Endothelial cell (in vitro differentiated cells): ENCODE measurements at places on chromosomes 11 and 22.

DNA sequence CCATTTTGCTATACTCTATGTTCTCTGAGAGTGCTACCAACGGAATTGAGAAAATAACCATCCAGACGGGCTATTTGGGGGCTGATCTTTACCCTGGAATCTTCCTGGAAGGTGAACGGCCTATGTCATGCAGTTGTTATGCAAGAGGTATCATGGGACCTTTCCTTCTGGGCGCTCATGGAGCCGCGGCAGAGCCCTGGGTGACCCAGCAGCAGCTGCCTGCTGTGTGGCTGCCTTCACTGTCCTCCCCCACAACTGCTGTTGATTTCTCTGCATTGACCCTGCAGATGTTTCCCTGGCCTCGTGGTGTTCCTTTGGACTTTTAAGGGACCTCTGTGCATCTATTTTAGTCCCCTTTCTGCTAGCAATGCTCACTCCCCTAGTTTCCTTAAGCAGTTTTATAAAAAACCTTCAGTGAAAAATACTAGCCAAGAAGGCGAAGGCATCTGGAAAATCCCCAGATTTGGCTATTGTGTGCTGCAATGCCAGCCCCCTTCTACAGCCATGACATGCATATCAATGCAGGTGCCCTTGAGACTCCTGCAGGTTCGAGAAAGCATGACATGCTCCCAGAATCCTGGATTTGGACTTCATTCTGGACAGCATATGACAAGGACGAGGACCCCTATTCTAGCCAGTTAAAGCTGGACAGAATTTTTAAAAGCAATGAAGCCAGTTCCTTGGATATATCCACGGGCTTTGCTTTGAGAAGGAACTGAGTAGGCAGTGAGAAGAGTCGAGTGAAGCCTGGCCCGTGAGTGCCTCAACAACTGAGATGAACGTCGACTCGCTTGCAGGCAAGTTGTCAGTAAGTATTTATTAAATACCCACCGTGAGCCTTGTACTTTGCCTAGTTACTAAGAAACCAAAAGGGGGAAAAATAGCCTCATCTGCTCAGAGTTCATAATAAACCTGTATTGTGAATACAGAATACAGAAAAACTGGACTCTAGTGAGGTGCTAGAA, at the start of gene SLC25A18:
Gene SLC25A18 (plus strand): TSS at position 593 of the 965 bp plus-strand sequence. CDS start 16,447 bp downstream, outside the sequence.
- no peak for DNase-seq

GRCh38 chr11:92709329-92709728, 260.1 kb upstream of the MTNR1B start:
- no peak for DNase-seq

DNA sequence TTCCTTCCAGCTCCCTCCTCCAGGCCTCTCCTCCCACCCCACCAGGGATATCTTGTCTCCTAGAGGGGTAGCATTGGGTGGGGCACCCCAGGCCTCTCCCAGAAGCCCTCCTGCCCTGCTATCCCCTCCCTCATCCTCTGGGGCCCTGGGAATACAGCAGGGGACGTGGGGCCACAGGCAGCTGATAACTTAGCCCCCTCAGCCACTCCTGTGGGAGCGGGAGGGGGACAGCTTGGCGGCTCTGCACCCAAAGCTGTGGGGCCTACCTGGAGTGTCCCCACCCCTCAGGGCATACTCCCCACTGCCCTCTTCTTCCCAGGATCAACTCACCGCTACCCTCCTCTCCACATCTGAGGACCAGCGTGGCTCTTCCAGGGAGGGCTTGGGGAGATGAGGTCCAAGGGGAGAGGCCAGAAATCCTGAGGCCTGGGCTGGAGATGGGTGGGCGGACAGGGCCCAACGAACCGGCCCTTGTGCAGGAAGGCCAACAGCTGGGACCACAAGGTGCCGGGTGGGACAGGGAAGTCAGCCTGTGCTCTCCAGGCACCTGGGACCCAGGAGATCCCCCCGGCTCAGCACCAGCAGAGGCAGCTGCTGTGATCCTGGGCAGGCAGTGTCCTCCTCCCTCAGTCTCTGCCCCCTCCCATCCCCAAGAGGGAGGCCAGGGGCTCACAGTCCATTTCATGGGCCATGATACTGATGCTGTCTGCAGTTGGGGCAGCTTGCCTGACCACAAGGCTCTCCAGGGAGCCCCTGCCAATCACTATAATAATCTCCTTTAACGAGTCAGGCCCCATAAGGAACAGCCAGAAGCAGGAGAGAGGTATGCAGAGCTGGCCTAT, 23.2 kb downstream of the NEAT1 start:
- no peak for DNase-seq

GRCh38 chr11:91796999-91797398, 427.6 kb upstream of the FAT3 start:
- no peak for DNase-seq

GRCh38 chr22:37403267-37403960, 23.9 kb downstream of the ELFN2 start:
- no peak for DNase-seq

DNA sequence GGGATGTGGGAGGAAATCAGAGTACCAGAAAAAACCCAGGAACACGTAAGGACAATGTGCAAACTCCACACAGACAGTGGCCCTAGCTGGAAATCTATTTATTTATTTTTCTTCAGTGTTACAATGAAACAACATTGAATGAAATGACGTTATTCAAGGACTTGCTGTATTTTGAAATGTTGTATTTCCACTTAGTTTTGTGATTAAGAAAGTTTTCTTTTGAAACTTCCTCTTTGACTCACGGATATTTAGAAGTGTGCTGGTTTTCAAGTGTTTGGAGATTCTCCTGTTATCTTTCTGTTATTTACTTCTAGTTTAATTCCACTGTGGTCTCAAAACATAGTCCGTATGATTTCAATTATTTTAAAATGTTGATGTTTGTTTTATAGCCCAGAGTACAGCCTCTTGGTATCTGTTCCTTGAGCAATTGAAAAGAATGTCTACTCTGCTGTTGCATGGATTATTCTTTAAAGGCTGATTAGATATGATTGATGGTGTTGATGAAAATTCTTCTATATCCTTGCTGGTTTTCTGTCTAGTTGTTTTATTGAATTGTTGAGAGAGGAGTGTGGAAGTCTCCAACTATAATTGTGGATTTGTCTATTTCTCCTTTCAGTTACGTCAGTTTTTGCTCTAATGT, 141.0 kb downstream of the ARHGAP20 start:
- no peak for DNase-seq

DNA sequence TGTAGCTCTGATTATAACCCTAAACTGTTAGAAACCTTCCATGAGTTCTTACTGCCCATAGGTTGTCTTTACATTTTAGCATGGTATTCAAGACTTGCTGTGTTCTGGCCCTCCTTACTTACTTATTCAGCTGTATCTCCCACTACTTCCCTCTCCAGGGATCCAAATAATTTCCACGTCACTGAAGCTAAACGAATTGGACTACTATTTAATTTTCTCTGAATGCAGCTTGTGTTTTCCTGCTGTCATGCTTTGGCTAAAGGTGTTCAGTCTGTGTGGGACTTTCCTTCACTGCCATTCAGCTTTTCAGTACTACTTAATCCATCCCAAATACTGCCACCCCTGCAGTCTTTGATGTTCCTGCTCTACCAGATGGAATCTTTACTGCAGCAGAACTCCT, 88.3 kb downstream of the UVRAG start:
- DNase-seq: no peak

DNA sequence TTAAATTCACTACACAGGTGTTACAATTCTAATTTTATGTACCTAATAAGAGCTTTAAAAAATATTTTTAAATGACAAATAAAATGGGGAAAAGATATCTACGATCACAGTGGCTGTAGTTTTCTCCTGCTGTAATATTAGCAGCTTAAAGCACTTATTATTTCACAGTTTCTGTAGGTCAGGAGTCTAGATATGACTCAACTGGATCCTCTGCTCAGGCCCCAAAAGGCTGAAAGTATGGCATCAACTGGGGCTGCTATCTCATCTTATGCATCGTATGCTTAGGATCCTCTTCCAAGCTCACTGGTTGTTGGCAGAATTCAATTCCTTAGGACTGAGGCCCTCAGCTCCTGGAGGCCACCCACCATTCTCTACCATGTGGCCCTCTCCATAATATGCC, 12.8 kb downstream of the FBXO3 start:
- DNase-seq: no peak

DNA sequence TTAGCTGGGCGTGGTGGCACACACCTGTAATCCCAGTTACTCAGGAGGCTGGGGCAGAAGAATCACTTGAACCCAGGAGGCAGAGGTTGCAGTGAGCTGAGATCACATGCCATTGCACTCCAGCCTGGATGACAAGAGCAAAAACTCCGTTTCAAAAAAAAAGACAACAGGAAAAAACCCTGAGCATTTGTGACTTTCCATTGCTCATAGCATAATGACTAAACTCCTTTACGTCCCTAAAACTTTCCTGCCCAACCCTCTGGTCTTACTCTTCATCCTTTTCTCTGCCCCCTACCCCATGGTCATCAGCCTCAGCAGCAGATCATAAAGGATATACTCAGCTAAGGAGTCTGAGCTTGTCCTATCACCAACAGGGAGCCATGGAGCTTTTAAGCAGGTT, 6.8 kb upstream of the LDLRAD3 start:
- no peak for DNase-seq

- peak; percentile 76 for DNase-seq
Observed at GRCh38 chr11:74726547-74727182, 4.6 kb downstream of the CHRDL2 start.

DNA sequence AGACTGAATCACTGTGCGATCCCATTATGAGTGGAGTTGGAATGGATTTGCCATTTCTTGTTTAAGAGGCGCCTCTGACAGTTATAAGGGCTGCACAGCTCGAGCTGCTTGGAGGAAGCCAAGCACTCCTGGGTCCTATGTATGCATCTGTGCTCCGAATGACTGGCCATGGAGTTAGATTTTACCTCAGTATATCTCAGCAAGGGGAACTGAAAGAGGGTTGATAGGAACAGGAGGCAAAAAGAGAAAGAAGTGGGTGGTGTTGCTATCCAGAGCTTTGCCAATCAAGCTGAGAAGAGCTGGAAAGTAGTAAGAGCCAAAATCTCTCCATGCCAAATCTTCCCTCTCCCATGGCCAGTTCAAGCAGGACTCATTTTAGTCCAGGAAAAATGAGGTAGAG, 632.0 kb upstream of the KIRREL3 start:
- no peak for DNase-seq

- DNase-seq: no peak
Observed at GRCh38 chr11:100923555-100923954, 206.1 kb downstream of the PGR start.

DNA sequence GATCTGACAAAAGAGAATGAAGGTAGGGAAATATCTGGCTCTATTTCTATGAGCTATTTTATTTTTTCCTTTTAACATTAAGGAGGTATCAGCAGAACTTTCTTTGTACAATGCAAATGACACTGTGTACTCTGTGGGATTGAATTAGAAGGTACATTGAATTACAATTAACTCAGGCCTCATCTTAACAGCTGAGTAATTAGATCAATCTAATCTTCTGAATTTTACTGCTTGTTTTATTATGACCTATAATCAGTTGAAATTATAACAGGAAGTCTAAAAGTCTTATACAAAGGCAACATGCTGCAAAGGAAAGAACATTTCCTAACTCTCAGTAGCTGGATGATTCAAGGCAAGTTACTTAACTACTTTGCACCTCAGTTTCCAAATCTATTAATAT, 69.8 kb downstream of the RELT start:
- no peak for DNase-seq

DNA sequence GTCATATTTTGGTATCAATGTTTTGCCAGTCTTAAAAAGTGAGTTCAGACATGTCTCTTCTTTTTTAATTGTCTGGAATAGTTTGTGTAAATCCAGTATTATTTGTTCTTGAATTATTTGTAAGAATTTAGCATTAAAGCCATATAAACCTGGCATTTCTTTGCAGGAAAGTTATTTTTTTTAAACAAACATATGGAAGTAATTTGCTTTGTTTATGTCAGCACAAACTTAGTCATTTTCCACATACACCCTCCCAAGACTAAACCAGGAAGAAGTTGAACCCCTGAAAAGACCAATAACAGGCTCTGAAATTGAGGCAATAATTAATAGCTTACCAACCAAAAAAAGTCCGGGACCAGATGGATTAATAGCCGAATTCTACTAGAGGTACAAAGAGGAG, 9.1 kb upstream of the CCDC81 start:
- DNase-seq: no peak

- DNase-seq: no peak
Observed at GRCh38 chr11:1082728-1083620, 8.3 kb downstream of the MUC2 start.

GRCh38 chr11:100353083-100353482, 334.0 kb upstream of the ARHGAP42 start:
- no peak for DNase-seq

DNA sequence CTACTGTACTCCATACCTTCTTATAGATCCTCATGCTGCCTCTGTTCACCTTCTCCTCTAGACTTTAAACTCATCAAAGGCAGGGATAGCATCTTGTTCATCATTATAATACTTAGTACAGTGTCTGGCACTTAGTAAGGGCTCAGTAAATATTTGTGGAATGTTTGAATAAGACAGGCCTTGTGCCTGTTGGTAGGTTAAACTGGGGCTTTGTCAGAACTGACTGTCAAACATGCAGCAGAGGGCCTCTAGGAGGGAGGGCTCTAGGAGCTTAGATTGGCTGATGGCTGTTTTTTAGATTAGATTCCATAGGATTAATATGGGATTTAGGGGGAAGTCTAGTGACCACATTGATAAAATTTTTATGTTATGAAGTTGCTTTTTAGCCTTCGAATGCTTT, 70.8 kb downstream of the RNF169 start:
- no peak for DNase-seq

DNA sequence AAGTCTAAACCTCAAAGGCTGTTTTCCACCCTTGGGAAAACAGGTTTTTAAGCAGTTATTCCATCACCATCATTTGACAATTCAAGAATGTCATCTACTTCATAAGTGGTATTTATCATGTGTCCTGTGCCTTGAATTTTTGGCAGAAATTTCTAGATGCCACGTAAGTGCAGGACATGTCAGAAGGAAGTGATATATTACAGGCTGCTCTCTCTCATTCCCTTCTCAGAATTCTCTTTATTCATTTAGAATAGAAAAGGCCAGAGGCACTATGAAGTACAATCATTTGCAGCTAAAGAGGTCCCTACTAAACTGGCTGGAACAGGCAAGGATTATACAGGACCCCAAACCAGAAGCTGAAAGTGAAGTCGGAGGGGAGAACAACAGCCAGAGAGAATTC, 11.9 kb downstream of the RBFOX2 start:
- no peak for DNase-seq

- DNase-seq: no peak
Observed at GRCh38 chr11:69542314-69543168, 61.1 kb downstream of the LINC01488 start.

DNA sequence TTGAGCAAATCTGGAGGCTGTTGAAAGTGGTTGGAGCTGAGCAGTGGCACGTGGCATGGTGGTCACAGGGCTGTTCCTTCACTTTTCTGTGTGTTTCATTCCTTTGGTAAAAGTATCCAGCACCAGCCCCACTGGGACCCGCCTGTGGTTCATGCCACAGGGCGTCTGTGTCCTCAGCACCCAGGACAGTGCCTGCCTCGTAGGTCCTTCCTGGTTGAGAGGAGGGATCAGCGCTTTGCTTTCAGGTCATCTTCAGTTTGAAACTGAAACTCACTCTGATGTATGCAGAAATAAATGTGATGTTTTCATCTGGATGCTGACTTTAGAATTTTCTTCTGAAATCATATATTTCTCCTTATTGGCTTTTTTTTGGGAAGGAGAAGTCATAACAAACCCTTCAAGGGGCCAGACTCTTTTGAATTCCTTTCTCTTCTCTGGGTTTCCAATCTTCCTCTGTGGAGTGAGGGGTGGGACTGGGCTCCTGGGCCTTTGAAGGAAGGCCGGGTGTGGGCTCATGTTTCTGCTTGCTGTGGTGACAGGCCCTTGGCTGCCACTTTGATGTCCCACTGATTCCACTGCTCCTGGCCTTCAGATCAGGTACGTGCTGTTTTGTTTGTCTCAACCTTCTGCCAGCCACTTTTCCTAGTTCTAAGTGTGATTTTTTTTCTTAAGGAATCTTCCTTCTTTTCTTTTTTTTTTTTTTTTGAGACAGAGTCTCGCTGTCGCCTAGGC, 26.2 kb downstream of the TBC1D22A start:
- no peak for DNase-seq
